ENCODE measurements at places on chromosomes 3 and 15. TPM values are rescaled to one million over a fixed set of nuclear protein-coding genes. Genes with fewer than 3 reads are reported as not detected.

CCDC80 gene
- total RNA-seq = 3.7 TPM

OR5H15 gene
- total RNA-seq = not detected

COL7A1 gene
- 5.2 TPM for total RNA-seq

GLDN gene
- total RNA-seq = 0.21 TPM

MPI gene
- total RNA-seq = 22.2 TPM

PIERCE2 gene
- 1.4 TPM for total RNA-seq

GREM1 gene
- total RNA-seq = 0.44 TPM

NANOGP8 gene
- 0.64 TPM for total RNA-seq

GPR156 gene
- total RNA-seq = 0.21 TPM

INKA1 gene
- total RNA-seq = 57.6 TPM

HCLS1 gene
- 45.8 TPM for total RNA-seq

TGM5 gene
- not detected for total RNA-seq

SLC27A2 gene
- total RNA-seq = 0.51 TPM

ZNF774 gene
- 4.1 TPM for total RNA-seq

SENP5 gene
- 38.1 TPM for total RNA-seq

PRSS50 gene
- 0.38 TPM for total RNA-seq

MYO5C gene
- total RNA-seq = 22.9 TPM
